Foreskin keratinocyte (primary cell): ENCODE measurements at places on chromosomes 16 and 17.

DNA sequence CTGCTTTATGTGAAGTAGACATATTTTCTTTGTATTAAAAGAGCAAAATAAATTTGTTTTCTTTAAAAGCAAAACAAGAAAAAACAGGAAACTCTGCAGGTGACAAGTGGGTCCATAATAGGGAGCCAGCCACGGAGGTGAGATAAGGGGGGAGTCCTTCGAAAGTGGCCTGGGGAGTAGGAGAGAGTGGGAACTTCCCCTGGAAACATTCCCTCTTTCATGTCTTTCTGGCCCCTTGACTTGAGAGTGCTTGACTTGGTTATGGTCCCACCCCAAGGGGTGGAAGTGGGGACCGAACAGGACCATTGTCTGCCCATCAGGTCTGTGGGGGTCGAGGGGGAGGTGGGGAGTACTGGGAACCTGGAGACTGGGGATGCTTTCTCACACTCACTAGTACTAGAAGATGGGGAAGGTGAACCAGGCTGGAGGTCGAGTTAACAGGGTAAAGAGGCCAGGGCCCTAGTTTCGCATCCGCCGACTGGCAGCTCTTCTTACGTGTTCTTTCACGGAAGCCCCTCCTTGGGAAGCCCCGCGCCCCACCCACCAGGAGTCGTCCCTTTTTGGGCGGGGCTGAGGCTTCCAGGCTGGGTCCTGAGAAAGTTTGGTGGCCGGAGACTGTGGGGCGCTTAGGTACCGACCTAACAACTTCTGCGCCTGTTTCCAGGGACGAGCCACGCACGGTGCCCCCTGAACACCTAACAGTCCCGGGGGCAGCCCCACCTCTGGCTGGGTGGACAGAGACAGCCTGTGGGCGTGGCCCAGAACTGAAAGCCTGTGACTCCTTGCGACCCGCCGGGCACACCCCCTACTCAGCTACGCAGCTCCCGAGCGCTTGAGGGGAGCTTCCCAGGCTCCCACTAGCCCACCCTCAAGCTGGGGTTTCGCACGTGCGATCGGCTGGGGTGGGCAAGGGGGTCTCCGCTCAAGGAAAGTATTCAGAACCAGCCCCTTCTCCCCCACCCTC, 790 bp downstream of the TRADD start:
- DNase-seq, result no peak

DNA sequence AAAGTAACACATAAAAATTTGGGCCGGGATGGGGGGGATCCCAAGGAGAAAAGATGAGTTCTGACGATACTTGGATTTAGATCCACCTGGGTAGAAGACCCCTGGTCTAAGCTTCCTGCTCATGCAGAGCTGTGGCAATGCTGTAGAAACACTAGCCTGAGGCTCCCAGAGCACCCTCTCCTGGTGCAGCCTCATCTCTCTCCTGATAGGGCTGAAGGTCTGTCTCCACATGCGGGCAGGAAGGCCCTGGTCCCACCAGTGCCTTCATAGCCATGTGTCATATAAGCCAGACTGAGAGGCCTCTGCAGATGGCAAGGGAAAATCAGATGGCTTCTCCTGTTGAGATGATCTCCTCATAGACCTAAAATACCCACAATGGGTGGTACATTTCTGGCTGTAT, 518.0 kb upstream of the ZFHX3 start:
- no peak for DNase-seq

DNA sequence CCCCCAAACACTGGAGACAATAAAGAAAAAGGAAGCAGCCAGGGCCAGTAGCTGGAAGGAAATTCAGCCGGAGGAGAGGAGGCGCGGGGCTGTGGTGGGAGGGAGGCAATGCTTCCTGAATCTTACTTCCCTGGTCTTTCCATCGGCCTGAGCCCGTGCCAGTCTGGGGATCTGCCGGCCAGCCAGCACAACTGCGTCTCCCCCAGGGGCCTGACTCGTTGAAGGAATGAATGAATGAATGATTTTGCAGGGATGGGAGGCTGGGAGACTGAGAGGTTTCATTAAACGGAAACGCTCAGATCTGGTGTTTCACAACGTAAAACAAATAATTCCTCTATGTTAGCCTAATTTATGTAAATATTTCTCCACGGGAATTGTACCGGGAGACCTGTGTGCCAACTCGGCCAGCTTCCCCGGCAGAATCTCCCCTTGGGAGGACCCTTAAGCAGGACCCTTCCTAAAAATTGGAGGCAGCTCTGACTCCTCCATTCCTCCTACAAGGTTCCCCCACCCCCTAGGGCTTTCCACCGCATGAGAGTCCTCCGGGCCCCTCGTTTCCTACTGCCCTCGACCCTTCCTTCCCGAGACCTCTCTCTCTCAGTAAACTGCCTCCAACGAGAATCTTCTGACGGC, 1.3 kb upstream of the BAIAP2 start:
- no peak for DNase-seq

- no peak for DNase-seq
Observed at GRCh38 chr16:28321700-28322411, 29.5 kb downstream of the SBK1 start.

GRCh38 chr17:7233701-7234082, 625 bp downstream of the DVL2 start:
- DNase-seq, result no peak
